ENCODE measurements at places on chromosomes 7 and 10. TPM values are rescaled to one million over a fixed set of nuclear protein-coding genes. Genes with fewer than 3 reads are reported as not detected.

EBLN1 gene
- total RNA-seq, result not detected

DBNL gene
- 167 TPM for total RNA-seq

SPAM1 gene
- not detected for total RNA-seq

LRIT1 gene
- total RNA-seq, result not detected

VWDE gene
- total RNA-seq, result not detected

SLC39A12 gene
- total RNA-seq, result not detected

ARHGAP19 gene
- total RNA-seq, result 9.3 TPM

CYP3A4 gene
- total RNA-seq, result not detected

FERD3L gene
- not detected for total RNA-seq

DNA sequence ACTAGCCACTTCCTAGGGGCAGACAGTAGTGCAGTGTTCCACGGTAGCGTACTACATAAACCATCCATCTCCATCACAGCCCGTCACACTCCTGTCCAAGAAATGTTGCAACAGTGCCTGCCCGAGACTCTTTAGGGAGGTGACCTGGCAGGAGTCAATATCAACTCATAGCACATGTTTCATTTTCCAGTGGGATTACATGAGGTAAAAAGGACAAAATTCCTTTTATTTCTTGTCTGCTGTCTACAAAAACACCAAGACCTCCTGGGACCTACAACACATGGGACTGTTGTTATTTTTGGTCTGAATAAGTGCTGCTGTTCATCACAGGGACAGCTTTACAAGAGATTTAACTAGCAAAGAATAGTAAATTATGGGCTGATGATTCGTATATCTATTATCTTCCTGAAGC is 99.9 kb downstream of the MPP7 start:
- no peaks in the 10 kb centered on the region for H3K27me3 ChIP-seq
- H3K27ac ChIP-seq, result no peak overlapping the region
- peak; percentile 46 for DNase-seq
- no peak overlapping the region for H3K4me3 ChIP-seq
- H3K36me3 ChIP-seq, result peaks cover under 1% of the 10 kb centered on the region
- H3K4me1 ChIP-seq, result peaks cover 34% of the 10 kb centered on the region

DNA sequence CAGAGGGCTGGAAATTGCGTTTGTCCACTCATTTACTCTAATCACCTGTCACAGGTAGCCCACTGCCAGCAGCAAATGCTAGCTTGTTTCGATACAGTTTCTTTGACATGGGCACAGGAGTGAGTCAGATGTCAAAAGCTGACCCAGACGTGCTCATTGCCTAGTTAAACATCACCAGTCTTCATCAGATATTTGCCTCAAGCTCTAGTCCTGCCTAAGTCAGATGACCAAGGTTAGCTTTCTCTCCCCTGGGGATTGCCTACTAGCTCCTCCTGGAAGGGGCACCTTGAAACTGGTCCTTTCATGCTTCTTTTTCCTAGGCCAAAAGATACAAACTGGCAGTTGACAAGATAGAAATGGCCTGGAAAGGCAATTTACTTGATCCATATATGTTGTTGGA is 35.2 kb downstream of the GPAM start:
- H3K36me3 ChIP-seq, result peaks cover 5% of the 10 kb centered on the region
- H3K27ac ChIP-seq, result no peak overlapping the region
- H3K4me1 ChIP-seq, result peaks cover 9% of the 10 kb centered on the region
- H3K4me3 ChIP-seq, result no peak overlapping the region
- H3K27me3 ChIP-seq, result no peaks in the 10 kb centered on the region

DNA sequence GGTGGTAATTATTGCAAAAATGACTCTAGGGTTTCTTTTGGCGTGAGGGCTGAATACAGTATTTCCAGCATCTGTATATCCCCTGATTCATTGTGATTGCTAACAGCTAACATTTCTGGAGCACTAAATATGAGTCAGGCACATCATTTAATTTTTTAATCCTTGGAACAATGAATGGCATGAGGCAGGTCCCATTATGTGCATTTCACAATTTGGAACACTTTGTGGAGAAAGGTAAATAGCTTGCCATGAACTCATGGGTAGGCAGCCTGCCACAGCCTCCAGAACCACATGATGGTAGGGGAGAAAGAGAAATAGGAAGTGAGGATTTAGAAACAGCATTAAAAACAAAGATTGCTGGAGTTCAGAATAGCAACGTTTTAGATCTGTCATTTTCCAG is 1.7 kb downstream of the NPTX2 start:
- H3K27ac ChIP-seq, result no peak overlapping the region
- H3K4me1 ChIP-seq, result no peaks in the 10 kb centered on the region
- H3K36me3 ChIP-seq, result no peaks in the 10 kb centered on the region
- H3K4me3 ChIP-seq, result no peak overlapping the region

DNA sequence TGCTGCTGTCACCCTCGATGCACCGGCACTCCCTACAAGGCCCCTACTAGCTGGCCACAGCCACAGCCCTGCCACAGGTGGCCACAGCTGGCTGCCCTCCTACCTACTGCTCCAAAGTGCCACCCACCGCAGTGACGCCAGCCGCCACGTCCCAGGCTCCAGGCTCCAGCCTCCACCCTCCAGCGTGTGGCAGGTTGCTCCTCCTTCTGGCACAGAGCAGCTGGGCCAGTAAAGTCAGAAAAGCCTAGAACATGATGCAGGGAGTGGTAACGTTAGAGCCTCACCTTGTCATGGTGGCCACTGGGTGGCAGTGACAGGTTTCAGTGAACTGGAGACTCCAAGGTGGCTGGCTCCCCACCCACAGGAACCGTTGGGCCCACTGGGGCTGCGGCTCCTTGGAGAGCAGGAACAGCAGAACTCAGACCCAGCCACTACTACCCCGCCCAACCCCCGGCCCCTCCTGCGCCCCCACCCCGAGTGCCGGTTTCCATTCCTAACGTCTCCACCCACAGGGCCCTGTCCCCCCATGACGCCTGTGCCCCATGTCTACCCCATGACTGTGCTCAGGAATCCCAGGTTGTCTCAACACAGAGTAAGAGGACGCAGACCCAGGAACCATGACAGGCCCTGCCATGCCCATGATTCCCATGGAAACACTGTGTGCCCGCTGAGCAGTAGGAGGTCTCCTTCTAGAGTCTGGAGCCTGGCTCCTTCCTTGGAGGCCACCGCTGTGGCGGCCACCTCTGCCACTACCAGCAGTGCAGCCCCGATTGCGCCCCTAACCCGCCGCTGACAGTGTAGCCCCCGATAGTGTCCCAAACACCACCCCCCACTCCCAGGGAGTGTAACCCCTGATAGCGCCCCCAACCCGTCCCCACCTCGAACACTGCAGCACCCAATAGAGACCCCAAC is 52.3 kb upstream of the ZNF33B start:
- H3K36me3 ChIP-seq, result no peaks in the 10 kb centered on the region
- no peak for DNase-seq
- no peak overlapping the region for H3K27ac ChIP-seq
- H3K4me1 ChIP-seq, result no peaks in the 10 kb centered on the region

GRCh38 chr7:151152643-151153513 is 14.6 kb downstream of the GBX1 start:
- H3K36me3 ChIP-seq, result no peaks in the 10 kb centered on the region
- DNase-seq, result no peak
- H3K27ac ChIP-seq, result no peak overlapping the region
- H3K4me3 ChIP-seq, result no peak overlapping the region

DNA sequence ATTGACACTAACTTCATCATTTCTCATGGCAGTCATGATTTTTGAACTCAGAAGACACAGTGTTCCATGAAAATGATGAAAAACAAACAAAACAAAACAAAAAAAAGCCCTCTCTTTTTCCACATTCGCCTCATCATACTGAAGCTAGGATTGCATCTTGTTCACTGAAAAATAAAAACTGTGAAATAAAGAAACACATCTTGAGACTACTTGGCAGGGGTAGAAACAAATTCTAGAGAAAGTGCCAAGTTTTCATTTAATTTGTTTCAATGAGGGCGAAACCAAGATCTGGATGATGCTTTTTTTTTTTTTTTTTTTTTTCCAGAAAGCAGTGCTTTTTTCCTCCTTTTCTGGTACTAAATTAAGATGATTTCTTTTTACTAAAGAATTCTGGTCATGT is 350.4 kb upstream of the ETV1 start:
- H3K27ac ChIP-seq, result no peak overlapping the region
- H3K27me3 ChIP-seq, result no peaks in the 10 kb centered on the region
- no peaks in the 10 kb centered on the region for H3K4me1 ChIP-seq
- H3K4me3 ChIP-seq, result no peak overlapping the region

DNA sequence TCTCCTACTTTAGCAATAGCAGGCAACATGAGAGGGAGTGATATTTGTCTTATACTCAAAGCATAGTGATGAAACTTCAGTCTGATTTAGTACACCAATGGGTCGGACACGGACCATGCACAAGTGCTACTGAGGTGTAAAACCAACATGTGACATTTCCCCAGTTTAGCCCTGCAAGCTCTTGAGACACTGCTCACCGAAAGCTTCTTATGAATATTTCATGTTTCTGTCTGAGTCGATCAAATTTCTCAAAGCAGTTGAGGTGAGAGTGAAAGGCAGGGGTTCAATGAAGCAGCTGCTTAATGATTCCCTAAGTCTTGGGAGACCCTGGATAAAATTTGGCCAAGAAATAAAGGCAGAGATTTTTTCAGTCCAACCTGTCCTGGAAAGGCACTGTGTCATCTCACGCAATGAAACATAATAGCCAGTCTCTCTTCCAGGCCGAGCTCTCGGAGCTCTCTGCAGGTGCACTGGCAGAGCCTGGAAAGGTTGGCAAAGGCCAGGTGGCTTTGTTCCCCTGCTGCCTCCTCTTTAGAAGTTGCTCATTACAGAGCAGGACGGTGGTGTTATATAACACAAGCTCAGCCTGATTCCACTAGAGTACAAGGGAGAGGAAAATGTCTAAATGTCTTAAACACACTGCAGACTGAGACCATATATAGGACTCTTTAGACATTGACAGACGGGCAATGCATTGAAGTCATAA is 33.9 kb upstream of the XPNPEP1 start:
- no peak for DNase-seq
- H3K4me1 ChIP-seq, result peaks cover 20% of the 10 kb centered on the region
- H3K4me3 ChIP-seq, result no peak overlapping the region
- H3K27ac ChIP-seq, result no peak overlapping the region

DNA sequence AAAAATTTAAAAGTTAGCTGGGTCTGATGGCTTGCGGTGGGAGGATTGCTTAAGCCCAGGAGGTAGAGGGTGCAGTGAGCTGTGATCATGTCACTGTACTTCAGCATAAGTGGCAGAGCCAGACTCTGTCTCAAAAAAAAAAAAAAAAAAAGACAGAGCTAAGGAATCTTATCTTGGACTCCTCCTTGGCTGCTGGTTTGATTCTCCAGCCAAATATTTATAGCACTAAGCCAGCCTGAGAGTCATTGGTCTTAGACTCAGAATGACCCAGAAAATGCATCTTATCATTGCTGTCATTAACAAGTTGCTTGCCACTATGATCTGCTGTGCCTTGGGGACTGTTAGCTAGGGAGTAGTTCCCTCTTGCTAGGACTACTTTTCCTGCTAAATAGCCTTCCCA is 164.7 kb downstream of the GNAT3 start:
- peaks cover 26% of the 10 kb centered on the region for H3K4me1 ChIP-seq
- H3K36me3 ChIP-seq, result no peaks in the 10 kb centered on the region
- no peak overlapping the region for H3K4me3 ChIP-seq
- no peak overlapping the region for H3K27ac ChIP-seq
- DNase-seq, result peak; percentile 24

GRCh38 chr10:100041306-100042002 is 31.7 kb upstream of the DNMBP start:
- peaks cover 57% of the 10 kb centered on the region for H3K4me1 ChIP-seq
- H3K27me3 ChIP-seq, result peaks cover 3% of the 10 kb centered on the region
- DNase-seq, result no peak
- H3K4me3 ChIP-seq, result no peak overlapping the region

DNA sequence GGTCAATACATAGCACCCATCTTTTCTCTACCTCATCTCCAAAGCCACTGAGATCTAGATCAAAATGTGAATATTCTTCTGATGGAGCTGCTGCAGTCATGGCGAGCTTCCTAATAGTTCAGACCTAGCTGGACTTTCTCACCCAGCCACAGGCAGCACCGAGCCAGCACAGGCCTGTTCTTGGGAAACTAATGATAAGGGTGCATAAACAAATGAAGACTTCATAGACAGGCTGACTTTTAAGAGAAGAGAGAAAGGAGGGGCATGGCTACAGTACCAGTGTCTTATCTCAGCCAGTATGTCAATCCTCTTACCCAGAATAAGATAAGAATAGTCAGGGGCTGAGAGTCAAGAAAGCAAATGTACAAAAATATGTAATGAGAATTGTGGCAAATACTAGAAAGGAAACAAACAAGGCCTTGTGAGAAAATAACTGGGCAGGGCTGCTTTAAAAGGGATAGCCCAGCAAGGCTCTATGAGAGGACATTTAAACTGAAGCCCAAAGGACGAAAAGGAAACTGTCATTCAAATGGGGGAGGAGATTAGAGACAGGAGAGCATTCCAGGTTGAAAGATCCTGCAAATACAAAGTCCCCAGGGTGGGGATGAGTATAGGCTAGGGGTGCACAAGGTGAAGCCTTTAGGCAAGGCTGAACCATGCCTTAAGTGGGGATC is 21.8 kb upstream of the CDK14 start:
- no peak overlapping the region for H3K27ac ChIP-seq
- no peaks in the 10 kb centered on the region for H3K27me3 ChIP-seq
- no peak for DNase-seq
- no peak overlapping the region for H3K4me3 ChIP-seq
- peaks cover 11% of the 10 kb centered on the region for H3K4me1 ChIP-seq

DNA sequence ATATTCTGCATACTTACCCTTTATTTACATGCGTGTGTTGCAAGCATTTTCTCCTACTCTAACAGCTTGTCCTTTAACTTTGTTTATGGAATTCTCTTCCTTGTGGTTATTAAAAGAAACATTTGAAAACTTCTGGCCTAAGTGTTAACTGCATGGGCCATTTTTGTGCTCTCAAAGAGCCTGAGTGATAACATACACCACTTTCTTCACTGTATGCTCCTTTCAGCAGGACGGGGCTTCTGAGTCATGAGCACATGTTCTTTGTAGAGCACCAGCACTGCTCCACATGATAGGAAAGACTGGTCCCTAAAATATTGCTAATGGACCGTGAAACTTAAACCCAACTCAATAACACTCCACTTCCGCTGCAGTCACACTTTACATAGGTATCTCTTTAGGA is 1093.6 kb upstream of the GHITM start:
- no peak overlapping the region for H3K27ac ChIP-seq
- no peaks in the 10 kb centered on the region for H3K27me3 ChIP-seq
- no peaks in the 10 kb centered on the region for H3K4me1 ChIP-seq
- H3K4me3 ChIP-seq, result no peak overlapping the region
- no peaks in the 10 kb centered on the region for H3K36me3 ChIP-seq

GRCh38 chr10:112959207-112959838 is 9.3 kb downstream of the TCF7L2 start:
- no peaks in the 10 kb centered on the region for H3K27me3 ChIP-seq
- peaks cover 91% of the 10 kb centered on the region for H3K4me1 ChIP-seq
- H3K27ac ChIP-seq, result peak overlapping the region; percentile 89

DNA sequence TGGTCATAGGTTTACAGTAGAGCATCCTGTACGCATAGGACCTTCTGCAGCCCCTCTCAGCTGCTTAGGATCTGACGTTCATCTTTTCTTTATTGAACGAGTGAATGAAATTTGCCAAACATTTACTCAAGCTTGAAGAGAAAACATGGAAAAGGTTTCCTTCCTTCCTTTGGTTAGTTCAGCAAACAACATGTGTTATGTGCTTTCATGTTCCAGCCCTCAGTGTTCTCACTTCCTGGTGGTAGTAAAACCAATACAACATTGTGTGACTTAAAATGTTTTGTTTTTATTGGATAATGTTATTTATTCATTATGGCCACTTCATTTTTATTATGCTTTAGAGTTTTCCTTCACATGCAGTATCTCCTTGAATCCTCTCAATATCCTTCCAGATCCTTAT is 1.4 kb upstream of the CDCA7L start:
- H3K27ac ChIP-seq, result no peak overlapping the region
- H3K4me1 ChIP-seq, result peaks cover 56% of the 10 kb centered on the region
- H3K27me3 ChIP-seq, result no peaks in the 10 kb centered on the region
- H3K4me3 ChIP-seq, result no peak overlapping the region
- DNase-seq, result no peak

Measured in HFFc6 (cell line).